ENCODE measurements at places on chromosomes 4 and X.
A peak's percentile ranks its signal among the peaks of the same experiment; 100 is the strongest.

DNA sequence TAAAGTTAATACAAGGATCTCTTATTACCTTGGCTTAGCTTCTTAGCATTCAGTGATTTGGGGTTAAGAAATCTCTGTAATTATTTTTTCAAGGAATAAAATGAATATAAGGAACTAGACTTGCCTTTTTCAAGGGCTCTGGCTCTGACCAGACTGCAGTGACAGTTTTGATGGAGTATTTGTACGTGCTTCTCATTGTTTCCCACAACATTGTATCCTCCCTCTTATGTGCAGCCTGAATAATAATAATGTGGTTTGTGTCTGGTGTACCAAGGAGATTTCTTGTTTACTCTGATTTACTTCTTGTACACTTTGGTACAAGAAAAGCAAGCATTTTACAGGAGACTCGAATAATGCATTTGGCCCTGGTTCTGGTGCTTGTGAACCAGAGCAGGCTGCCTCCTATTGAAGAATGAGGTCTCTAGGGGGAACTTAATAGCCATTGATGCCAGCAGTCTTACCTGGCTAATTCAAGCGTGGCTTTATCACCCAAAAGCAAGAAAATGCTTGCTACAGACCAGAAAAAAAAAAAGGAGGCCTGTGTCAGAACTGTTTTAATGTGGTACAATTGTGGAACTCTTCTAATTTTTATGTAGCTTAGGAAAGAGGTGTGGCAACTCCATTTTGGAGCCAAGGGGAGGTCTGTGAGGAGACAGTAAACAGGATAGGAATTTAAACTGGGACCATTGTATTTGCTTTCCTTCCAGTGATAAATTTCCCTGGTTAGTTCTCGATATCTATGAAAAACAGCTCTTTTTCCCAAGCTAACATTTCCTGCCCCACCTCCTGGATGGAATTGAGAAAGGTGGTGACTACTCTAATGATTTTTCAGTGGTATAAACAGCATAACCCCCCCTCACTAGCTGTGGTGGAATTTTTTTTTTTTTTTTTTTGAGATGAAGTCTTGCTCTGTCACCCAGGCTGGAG lies 5.6 kb downstream of the OTC start:
- DNase-seq = no peak

DNA sequence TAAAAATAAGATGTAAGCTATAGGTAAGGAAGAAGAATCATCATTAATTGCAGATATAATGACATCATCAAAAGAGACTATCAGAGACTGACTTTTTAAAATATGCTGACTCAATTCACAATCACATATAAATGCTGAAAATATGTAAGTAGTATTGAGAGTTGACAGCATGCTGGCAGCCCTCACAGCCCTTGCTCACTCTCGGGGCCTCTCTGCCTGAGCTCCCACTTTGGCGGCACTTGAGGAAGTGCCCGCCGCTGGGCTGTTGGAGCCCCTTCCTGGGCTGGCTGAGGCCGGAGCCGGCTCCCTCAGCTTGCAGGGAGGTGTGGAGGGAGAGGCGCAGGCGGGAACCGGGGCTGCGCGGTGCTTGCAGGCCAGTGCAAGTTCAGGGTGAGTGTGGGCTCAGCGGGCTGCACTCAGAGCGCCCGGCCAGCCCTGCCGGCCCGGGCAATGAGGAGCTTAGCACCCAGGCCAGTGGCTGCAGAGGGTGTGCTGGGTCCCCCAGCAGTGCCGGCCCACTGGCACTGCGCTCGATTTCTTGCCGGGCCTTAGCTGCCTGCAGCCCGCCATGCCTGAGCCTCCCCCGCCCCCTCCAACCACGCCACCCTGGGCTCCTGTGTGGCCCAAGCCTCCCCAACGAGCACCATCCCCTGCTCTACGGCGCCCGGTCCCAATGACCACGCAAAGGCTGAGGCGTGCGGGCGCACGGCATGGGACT lies 68.9 kb downstream of the RAB28 start:
- no peak for DNase-seq

GRCh38 chr4:184255361-184255760 lies 37.7 kb upstream of the ENPP6 start:
- DNase-seq = peak; percentile 19

DNA sequence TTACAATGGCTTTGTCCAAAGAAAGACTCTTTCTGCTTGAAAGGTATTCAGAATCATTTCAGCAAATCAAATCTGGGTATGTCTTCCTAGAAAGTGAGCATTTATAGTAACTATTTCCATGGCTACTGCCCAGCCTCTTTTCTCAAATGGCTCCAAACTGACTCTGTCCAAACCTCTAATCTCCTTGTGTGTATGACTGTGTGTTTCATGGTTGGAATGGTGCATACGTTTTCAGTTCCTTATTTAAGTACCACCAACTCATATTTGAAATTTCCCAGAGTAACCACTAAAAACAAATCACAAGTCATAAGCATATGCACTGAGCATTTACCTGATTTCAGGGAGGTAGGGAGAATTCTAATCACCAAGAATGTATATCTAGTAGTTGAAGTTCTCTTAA lies 106.0 kb downstream of the TMEM144 start:
- DNase-seq = no peak

- DNase-seq = no peak
Observed at GRCh38 chr4:26663888-26664287, 80.0 kb downstream of the TBC1D19 start.

- no peak for DNase-seq
Observed at GRCh38 chrX:39451046-39451445, 646.7 kb downstream of the BCOR start.

DNA sequence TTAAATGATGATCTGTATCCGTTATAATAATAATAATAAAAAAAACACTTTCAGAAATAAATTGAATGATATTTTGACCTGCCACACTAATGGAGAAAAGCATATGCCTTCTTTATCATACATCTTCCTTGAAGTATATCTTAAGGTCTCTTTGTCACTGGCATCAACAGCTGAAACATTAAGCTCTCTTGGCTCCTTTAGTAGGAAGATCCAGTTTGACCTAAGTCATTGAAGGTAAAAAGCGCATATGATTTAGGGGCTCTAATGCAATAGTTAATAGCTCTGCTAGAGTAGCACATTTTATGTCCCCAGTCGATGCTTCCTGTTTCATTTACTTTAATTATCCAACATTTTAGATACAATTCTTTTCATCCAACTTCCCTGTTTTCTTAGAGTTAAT lies 1010.8 kb downstream of the STPG2 start:
- DNase-seq = no peak

- DNase-seq = peak; percentile 56
Observed at GRCh38 chrX:106862972-106863688, 40.0 kb downstream of the RIPPLY1 start.

- DNase-seq = peak; percentile 40
Observed at GRCh38 chr4:38106311-38106710, 146.1 kb downstream of the PTTG2 start.

GRCh38 chrX:47148946-47149345 lies 3.9 kb downstream of the RBM10 start:
- no peak for DNase-seq

DNA sequence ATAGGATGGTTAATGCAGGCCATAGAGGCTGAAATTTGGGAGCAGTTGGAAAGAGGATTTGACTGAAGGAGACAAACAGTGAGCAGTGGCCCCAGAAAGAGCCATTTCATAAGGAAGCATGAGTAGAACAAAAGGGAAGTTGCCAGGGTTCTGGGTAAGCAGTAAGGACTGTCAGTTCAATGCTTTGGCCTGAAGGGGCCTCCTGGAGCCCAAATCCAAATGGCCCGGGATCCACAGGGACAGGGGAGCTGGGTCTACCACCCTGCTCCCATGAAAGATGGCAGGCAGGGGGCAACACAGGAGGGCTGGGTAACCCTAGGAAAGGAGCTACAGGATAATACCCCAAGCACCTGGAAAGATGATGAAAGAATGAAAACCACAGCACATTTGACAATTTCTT lies 4.1 kb upstream of the INTS6L start:
- peak; percentile 60 for DNase-seq

DNA sequence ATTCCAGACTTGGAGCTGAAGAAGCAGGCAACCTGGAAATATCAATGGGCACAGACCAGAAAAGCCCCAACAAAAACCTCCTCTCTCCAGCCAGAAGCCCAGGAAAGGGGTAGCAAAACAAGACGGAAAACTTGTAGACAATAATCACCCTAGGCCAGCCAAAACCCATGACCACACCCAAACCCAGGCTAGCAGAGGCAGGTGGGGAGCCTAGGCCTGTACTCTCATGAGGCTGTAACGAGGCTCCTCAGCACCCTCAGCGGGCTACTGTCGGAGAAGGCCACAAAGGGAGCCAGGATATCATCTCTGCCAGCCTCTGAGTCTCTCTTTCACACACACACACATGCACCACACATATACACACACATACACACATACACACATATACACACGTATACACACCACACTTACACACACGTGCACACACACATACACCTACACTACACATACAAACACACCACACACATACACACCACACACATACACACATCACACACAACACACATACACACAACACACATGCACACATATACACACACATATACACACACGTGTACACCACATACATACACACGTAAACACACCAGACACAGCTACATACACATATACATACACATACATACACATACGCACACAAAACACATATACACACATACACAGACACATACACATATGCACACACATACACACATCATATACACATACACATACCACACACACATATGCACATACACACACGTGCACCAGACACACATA lies 90.6 kb downstream of the FHDC1 start:
- no peak for DNase-seq

DNA sequence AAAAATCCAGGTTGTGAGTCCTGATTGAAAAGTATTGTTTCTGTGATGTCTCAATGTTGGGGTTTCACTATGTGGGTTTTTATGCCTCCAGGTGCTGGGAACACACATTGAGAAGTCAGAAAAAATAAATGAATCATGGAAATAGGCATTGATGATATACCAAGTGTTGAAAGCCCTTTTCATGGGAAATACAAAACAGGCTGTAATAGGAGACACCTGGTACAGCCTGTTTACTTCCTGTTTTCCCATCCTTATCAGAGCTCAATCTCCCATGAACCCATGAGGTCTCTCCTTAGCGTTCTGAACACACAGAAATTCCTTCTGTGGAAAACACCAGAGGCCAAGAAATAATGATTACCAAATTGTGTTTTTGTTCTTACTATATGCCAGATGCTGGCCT lies 106.3 kb upstream of the BOD1L1 start:
- peak; percentile 5 for DNase-seq

DNA sequence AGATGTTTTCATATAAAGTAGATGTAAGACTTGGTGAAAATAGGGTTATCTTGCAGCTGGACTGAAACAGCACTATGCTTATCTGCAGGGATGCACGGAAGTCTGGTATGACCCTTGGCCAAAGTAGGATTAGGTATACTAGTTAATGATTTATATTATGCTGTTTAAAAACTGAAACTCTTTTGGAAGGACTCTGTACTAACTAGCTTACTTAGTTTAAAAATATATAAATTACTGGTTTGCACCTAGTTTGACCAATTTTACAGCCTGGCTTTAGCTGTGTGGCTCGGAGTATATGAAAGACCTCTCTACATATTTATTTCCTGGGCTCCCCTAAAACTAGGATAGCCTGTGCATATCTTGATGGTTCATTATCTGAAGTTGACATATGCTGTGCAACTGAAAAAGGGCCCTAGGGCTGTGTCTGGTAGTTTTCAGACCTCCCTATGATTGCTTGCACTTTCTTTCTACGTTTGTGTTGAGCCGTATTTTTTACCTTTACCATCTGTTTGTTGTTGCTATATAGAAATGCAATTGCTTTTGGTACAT lies 89.2 kb downstream of the TMEM144 start:
- DNase-seq = no peak

- no peak for DNase-seq
Observed at GRCh38 chr4:126752126-126752525, 880.6 kb upstream of the INTU start.

DNA sequence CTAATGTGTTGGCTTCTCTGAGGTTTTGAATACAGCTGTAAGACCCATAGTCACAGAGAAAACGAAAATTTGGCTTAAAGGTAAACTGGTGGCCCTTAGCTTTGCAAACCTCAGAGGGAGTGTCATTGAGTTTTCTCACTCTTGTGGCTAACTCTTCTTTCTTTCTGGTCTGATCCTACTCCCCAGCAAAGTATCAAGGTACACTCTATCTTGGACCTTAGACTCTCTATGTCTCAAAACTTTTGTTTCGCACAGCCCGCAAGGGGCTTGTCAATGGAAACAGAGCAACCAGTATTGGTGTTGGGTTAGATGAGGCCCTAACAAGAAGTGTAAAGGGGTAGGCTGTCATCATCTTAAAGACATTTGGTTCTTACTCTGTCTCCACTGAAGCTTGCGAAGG lies 19.8 kb downstream of the APOO start:
- no peak for DNase-seq

DNA sequence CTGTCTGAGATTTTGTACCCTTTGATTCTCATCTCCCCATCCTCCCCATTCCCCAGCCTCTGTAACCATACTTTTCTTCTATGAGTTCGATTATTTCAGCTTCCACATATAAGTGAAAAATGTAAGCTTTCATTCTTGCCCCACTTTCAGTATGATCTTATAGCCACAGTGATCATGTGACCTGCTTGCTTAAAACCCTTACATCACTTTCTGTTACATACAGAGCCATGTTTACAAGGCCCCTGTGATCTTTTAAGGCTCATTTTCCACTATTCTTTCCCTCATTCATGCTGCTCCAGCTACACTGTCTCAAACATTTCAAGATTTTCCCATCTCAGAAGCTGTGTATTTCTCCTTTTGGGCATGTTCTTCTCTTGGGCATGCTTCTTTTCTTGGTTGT lies 147.7 kb downstream of the DCK start:
- no peak for DNase-seq

DNA sequence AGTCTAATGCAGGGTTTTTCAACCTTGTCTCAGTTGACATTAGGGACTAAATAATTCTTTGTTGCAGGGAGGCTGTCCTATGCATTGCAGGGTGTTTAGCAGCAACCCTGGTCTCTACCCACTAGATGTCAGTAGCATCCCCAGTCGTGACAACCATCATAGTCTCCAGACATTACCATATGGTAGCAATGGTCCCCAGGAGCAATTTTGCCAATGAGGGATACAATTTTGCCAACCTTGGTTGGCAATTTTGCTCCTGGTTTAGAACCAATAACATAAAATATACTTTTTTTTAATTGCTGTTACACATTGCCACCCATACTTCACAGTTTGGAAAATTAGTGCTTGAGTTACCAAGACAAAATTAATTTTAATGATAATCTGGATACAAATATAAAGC lies 6.0 kb downstream of the EREG start:
- peak; percentile 78 for DNase-seq

DNA sequence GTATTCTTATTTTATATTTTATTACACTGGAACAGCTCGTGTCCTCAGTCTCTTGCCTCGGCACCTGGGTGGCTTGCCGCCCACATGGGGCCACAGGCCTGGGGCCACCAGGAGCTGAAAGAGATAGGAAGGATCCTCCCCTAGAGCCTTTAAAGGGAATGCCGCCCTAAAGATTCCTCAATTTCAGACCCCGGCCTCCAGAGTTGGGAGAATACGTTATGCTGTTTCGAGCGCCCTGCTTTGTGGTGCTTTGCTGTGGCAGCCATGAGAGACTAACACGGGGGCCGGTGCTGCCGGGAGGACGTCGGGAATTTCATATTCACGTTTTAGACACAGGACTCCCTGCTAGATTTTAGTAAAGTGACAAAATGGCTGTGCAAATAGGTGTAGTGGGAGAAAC lies 33.2 kb downstream of the ACOX3 start:
- no peak for DNase-seq

- no peak for DNase-seq
Observed at GRCh38 chr4:6619116-6619465, 21.4 kb upstream of the MRFAP1 start.
